Cortex of kidney (tissue), 1 donor: ENCODE measurements at places on chromosomes 12 and 14.

- DNase-seq = no peak
Measured at GRCh38 chr12:99611117-99611516, 36.4 kb upstream of the GARIN6 start.

GRCh38 chr14:34368115-34368970, 93.7 kb downstream of the SPTSSA start:
- no peak for DNase-seq

DNA sequence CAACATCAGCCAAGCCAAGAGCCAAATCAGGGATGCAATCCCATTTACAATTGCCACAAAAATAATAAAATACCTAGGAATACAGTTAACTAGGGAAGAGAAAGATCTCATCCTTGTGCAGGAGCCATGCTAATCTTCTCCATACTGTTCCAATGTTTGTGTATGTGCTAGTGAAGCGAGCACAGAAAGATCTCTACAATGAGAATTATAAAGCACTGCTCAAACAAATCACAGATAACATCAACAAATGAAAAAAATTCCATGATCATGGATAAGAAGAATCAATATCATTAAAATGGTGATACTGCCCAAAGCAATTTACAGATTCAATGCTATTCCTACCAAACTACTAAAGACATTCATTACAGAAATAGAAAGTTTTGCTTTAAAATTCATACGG, 215.6 kb downstream of the FOXG1 start:
- no peak for DNase-seq

- no peak for DNase-seq
Measured at GRCh38 chr14:74570696-74571095, 41.3 kb downstream of the LTBP2 start.

- DNase-seq = no peak
Measured at GRCh38 chr14:77125823-77126325, 15.7 kb downstream of the ZDHHC22 start.
